ENCODE measurements at places on chromosomes 16 and 17.

GRCh38 chr17:58338454-58338840 lies 9.9 kb upstream of the TSPOAP1 start:
- DNase-seq: no peak

DNA sequence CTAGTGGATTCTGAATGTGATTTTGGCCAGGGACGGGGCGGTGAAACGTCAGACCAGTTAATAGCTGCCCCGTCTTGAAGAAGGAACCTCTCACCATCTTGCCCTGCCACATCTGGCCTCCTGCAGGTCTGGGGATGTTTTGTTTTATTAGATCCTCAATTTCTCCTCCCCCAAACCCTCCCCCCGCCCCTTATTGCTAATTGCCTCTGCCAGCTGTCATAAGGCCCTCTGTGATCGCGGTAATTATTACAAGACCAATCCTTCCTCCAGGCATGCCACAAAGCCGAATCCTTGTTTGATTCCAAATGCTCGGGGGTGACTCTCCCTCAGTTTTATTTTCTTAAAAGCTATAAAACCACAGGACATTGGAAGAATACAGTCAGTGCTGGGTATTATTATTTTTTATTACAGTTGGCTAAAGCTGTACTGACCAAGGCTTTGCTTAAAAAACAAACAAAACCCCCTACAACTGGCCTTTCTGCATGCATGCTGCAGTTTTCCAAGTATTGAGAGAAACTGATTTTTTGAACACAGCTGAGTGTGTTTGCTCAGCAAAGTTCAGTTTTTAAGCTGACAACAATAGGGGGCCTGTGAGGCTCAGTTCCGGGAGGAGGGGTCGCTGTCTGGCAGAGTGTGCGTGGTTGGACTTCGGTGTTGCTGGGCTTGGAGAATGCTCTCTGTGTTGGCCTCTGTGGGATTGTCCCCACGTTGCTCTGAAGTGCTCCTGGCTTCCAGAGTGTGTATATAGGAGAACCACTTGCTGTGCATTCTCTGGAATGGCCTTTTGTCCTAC lies 1.7 kb downstream of the KSR1 start:
- DNase-seq: no peak

GRCh38 chr16:72666267-72666666 lies 381.7 kb downstream of the ZFHX3 start:
- peak; percentile 14 for DNase-seq

DNA sequence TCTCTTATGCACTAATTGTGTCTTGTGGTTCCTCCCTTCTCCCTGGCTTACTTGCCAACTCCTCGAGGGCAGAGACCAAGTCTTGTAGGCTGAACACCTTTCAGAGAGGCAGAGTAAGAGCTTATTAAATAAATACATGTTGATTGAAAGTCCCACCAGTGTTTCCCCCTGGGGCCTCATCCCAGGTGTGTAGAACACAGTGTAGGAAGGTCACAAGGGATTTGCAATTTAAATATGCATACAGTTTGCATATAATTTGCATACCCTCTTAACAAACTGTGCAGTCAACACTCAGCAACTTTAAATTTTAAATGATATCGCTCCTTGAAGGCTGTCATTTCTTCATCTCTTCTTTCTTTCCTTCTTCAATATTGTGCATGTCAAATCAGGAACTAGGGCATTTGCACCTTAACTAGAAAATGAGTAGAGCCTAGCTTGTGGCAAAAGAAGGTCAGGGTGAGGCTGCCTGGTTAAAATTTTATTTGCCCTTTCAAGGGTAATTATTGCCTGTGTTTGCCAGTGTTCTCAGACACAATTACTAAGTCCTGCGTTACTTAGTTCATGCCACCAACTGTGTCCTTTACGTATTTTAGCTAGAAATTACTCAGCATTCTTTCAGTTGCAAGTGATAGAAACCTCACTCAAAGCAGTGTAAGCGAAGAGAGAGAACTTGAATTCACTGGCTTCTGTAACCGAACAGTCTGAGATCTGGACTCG lies 465.7 kb downstream of the HAPSTR1 start:
- no peak for DNase-seq
